ENCODE measurements at places on chromosomes 6 and 20. TPM values are rescaled to one million over a fixed set of nuclear protein-coding genes. Genes with fewer than 3 reads are reported as not detected.

Gene NHSL1
- 12.4 TPM for polyA plus RNA-seq

Gene EDN1
- 4.9 TPM for polyA plus RNA-seq

Gene GHRH
- not detected for polyA plus RNA-seq

Gene PTPRK
- 46.9 TPM for polyA plus RNA-seq

Gene MYB
- polyA plus RNA-seq, result 5.7 TPM

Gene SLC12A5
- 3.4 TPM for polyA plus RNA-seq

Gene CSNK2A1
- polyA plus RNA-seq, result 147 TPM

Gene GNMT
- polyA plus RNA-seq, result 1.9 TPM

Gene SAMD10
- polyA plus RNA-seq, result 10.0 TPM

Gene VWA7
- polyA plus RNA-seq, result 8.8 TPM

Gene CLPSL1
- polyA plus RNA-seq, result not detected

Gene GPSM3
- 10.0 TPM for polyA plus RNA-seq

Gene TCFL5
- polyA plus RNA-seq, result 12.7 TPM

Gene MYL9
- polyA plus RNA-seq, result 219 TPM

Gene HLA-DPB1
- 21.6 TPM for polyA plus RNA-seq

Gene TRIM40
- polyA plus RNA-seq, result 0.10 TPM

Gene ID1
- polyA plus RNA-seq, result 207 TPM

Gene OPRM1
- polyA plus RNA-seq, result 0.12 TPM

Gene MCHR2
- polyA plus RNA-seq, result not detected

Gene SLC18B1
- polyA plus RNA-seq, result 28.2 TPM

Gene OTOR
- not detected for polyA plus RNA-seq

Gene MPC1
- polyA plus RNA-seq, result 85.6 TPM

Gene BFSP1
- 4.1 TPM for polyA plus RNA-seq

Gene GNRH2
- 1.0 TPM for polyA plus RNA-seq

Gene HTR1E
- polyA plus RNA-seq, result 0.60 TPM

Gene PCK1
- 16.9 TPM for polyA plus RNA-seq

Gene MLN
- polyA plus RNA-seq, result 1.4 TPM

Gene SRSF12
- polyA plus RNA-seq, result 18.1 TPM

Gene SIRPB1
- 1.5 TPM for polyA plus RNA-seq

Gene ZSWIM1
- polyA plus RNA-seq, result 21.3 TPM

Gene ACTL10
- polyA plus RNA-seq, result 0.45 TPM

Gene PHACTR1
- 12.5 TPM for polyA plus RNA-seq

Gene MYCT1
- 13.1 TPM for polyA plus RNA-seq

Gene POU3F2
- polyA plus RNA-seq, result 0.07 TPM

Gene PLA2G7
- polyA plus RNA-seq, result 3.2 TPM

Gene RBPJL
- polyA plus RNA-seq, result not detected

Gene CRIP3
- polyA plus RNA-seq, result 3.8 TPM

Gene SPATS1
- polyA plus RNA-seq, result not detected

Gene CTCFL
- 2.5 TPM for polyA plus RNA-seq

Gene METTL24
- 11.9 TPM for polyA plus RNA-seq

Gene PRRT1
- polyA plus RNA-seq, result 2.8 TPM
